ENCODE measurements at places on chromosomes 7 and 10.

DNA sequence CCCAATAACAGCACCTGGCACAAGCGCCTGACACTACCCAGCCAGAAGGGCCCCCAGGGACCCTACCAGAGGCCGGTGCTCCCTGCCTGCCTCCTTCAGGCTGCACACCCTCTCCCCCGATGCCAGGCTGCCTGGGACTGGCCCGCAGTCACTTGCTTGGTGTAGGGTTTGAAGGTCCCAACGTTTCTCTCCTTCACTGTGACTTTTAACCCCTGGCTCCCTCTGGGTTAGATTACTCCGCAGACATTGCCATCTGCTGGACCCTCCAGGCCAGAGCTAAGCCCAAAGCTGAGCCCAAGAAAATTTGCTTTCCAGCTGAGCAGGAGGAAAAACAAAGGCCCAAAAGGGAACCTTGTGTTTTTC lies 6.9 kb downstream of the CDHR1 start:
- no peak for DNase-seq

- no peak for DNase-seq
Observed at GRCh38 chr10:49080071-49080470, 35.3 kb downstream of the VSTM4 start.

- DNase-seq: no peak
Observed at GRCh38 chr7:64758151-64758550, 36.1 kb upstream of the ZNF138 start.

GRCh38 chr10:70791386-70792039 lies 6.3 kb upstream of the TBATA start:
- DNase-seq: no peak

DNA sequence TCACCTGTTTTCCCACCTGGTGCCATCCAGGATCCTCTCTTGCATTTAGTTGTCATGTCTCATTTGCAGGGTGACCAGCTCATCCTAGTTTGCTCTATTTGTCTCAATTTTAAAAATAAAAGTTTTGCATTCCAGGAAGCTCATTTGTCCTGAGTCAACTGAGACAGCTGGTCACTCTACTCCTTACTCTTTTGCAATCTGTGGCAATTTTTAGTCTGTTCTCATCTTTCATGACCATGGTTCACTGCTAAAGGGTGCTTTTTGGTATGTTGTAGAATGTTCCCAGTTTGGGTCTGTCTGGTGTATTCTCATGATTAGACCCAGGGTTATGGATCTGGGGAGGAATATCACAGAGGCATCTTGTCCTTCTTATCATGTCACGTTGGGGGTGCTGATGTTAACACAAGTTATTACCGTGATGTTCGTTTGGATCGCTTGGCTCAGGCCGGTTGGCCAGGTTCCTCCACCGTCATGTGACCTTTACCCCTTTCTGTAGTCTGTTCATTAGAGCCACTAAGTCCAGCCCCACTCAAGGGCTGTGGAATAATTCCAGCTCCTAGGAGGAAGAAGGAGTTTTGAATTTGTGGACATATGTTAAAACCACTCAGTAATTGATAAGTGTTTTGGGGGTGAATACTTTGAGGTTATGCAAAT lies 103.3 kb upstream of the IGFBP3 start:
- no peak for DNase-seq

DNA sequence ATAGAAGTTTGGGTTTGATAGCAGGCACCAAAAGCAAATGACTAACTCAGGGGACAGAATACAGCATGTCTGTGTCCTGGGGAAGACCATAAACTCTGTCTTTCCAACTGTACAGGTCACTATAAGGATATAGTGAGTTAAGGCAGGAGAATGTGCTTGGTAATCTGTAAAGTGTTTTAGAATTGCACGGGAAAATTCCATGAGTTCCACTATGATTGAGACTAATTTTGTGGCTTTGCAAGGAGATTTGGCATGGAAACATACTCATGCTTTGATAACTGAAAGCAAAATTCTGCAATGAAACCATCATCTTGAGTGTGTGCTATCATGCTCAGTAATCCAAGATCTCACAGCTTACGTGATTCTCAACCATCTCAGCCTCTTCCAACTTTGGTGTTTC lies 152.6 kb downstream of the PKD1L1 start:
- DNase-seq: no peak
